ENCODE measurements at places on chromosomes 1 and 21.

GRCh38 chr1:51238034-51238403, 1.9 kb downstream of the RNF11 start:
- peak overlapping the region; percentile 76 for H3K4me3 ChIP-seq
- no peaks in the 10 kb centered on the region for H3K27me3 ChIP-seq
- H3K4me1 ChIP-seq, result peaks cover 4% of the 10 kb centered on the region
- H3K36me3 ChIP-seq, result no peaks in the 10 kb centered on the region

GRCh38 chr1:54517496-54517895, 30.5 kb upstream of the ACOT11 start:
- H3K4me3 ChIP-seq, result no peak overlapping the region
- DNase-seq, result no peak
- H3K27ac ChIP-seq, result no peak overlapping the region
- no peaks in the 10 kb centered on the region for H3K27me3 ChIP-seq

DNA sequence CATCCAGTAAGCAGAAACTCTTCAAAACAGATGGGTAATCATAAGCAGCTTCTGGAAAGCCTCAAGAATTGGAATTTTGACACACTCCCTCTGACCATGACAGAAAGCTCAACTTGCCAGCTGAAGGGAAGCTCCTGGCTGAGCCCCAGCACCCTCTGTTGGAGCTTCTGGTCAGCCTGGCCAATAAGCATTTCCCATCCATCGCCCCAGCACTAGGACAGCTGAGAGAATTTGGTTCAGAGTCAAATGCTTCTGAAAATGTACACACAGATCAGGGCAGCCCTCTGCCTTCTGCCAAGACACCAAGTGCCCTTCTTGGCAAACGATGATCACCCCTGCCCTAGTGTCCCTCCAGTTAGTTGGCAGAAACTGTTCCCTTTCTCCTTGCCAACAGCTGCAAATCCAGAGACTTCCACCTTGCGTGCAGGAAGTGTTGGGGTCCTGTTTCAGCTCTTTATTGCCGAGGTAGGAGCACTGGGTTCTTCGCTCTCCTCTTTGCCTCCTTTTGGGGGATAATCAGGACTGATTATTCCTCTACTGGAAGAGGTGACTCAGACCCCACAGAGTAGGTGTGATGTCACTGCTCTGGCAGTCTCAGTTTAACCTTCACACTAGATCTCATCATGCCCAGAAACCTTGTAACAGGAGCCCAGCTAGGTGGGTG, 11.9 kb downstream of the PIGV start:
- peaks cover 3% of the 10 kb centered on the region for H3K4me1 ChIP-seq
- H3K4me3 ChIP-seq, result no peak overlapping the region

DNA sequence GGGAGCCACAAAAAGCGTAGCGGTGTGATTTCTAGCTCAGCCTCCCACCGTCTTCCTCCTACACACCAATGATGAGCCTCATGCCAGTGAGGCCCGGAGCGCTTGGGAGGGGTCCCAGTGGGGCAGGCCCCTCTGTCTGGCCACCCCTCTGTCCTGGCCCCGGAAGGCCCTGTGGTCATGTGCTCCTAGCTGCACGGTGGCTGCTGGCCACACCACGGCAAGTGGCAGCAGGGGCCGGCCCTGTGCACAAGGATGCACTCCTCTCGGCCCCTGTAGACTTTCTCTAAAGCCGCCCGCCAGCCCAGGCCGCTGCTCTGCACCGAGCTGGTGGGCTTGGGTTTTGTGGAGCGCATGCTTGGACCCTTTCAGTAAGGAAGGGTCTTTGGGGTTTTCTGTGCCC, 53.6 kb downstream of the KCNAB2 start:
- H3K36me3 ChIP-seq, result no peaks in the 10 kb centered on the region
- H3K27ac ChIP-seq, result no peak overlapping the region
- no peaks in the 10 kb centered on the region for H3K4me1 ChIP-seq
- DNase-seq, result no peak
- H3K27me3 ChIP-seq, result no peaks in the 10 kb centered on the region

DNA sequence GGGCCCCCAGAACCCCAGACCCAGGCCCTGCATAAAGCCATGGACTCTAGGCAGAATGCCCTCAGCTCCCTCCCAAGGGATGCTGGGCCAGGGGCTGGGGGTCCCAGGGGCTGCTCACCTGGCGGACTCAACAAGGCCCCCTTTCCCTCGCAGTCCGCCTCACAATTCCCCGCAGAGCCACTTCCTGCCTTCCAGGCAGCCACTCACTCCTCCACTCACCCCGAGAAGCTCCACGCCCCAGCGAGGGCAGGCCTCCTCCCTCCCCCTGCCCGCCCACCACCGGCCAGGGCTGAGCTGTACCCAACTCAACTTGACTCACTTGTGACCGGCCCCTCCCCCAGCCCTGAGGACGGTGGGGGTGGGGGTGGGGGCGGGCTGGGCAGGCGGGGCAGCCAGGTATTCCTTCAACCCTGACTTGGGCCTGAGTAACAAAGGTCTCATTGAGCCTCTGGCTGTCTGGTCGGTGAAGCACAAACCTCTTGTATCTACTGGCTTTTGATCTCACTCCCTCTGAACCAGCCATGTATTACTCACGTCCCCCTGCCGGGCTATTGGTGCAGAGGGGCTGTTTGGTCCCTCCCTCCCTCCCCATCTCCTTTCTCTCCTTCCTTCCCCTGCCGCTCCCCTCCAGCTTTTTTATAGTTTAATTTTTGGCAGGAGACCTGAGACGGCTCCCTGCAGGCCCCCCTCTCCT, 5.9 kb downstream of the BLACAT1 start:
- DNase-seq, result no peak
- no peak overlapping the region for H3K27ac ChIP-seq
- H3K4me1 ChIP-seq, result peaks cover 88% of the 10 kb centered on the region
- H3K27me3 ChIP-seq, result 0 out of 2 replicates have a peak, but pooled peaks cover 5% of the 10 kb centered on the region

DNA sequence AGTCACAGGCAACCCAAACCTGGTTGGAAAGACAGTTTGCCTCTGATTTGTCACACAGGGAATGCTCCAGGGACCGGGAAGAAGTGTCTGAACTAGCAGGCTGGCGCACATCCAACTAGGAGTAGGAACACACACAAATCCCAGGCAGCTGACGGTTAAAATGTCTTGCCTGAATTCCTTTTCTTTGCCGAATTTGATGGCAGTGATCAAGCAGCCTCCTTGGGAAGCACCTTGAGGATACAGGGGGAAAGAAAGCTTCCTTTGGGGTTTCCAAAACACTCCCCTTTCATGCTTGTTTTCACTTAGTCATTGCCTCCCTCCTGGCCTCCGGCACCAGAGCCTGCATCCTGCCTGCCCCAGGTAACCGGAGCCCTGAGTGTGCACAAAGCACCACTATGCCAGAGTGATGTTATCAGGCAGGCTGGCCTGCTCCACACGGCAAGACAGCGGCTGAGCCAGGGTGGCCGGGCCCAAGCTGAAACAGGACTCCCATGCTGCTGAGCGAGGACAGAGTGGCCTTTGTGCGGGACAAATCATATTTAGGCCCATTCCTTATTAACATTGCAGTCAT, 193.8 kb downstream of the LMX1A start:
- H3K4me1 ChIP-seq, result no peaks in the 10 kb centered on the region
- H3K27ac ChIP-seq, result no peak overlapping the region
- H3K36me3 ChIP-seq, result no peaks in the 10 kb centered on the region
- DNase-seq, result peak; percentile 49
- no peaks in the 10 kb centered on the region for H3K27me3 ChIP-seq
